Activated T-cell treated with anti-CD3 and anti-CD28 coated beads for 48 hours (primary cell): ENCODE measurements at places on chromosomes 1 and 21.

- no peak for DNase-seq
Observed at GRCh38 chr1:113241237-113241636, 149.1 kb upstream of the MAGI3 start.

- no peak for DNase-seq
Observed at GRCh38 chr1:2945821-2946231, 75.4 kb upstream of the ACTRT2 start.

DNA sequence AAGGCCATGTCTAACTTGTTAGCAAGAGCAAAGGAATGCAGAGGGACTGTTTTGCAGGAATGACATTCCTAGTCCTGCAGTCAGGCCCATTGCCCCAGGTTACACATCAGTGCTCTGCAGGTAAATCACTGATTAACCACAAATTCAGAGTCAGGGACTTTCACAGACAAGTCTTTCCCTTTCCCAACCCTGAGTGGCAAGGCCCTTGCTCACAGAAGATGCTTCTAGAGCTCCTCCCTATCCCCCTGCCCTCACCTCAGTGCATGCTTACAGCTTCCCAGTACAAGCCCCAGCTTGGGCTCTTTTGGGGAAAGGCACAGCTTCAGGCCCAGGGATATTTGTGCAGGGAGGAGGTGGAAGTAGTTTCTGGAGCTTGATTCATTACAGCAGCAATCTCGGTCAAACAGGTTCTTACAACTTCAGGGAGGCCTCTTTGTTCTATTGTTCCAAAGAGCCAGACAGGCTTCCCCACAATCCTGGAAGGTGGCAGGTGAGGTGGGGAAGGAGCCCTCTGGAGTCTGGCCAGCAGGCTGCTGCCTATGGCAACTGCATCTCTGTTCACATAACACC lies 53.9 kb downstream of the CASQ2 start:
- DNase-seq, result no peak

GRCh38 chr1:100265562-100265930 lies 470 bp upstream of the RTCA start:
- DNase-seq, result no peak

DNA sequence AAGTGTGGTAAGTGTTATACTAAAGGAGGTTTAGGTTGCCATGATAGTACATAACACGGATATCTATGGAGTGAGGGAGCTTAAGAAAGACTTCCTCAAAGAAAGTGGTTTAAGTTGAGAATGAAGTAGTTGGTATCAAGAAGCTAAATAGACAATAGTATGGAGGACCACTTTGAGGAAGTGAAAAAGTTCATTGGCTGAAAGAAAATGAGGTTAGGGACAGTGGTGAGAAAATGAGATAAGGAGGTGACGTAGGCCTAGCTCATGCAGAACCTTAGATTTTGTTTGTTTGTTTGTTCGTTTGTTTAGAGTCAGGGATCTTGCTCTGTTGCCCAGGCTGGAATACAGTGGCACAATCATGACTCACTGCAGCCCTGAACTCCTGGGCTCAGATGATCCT lies 72.2 kb upstream of the PPIH start:
- no peak for DNase-seq

- no peak for DNase-seq
Observed at GRCh38 chr21:41510500-41510899, 2.5 kb upstream of the TMPRSS2 start.

GRCh38 chr1:205294934-205295333 lies 26.6 kb downstream of the NUAK2 start:
- no peak for DNase-seq

DNA sequence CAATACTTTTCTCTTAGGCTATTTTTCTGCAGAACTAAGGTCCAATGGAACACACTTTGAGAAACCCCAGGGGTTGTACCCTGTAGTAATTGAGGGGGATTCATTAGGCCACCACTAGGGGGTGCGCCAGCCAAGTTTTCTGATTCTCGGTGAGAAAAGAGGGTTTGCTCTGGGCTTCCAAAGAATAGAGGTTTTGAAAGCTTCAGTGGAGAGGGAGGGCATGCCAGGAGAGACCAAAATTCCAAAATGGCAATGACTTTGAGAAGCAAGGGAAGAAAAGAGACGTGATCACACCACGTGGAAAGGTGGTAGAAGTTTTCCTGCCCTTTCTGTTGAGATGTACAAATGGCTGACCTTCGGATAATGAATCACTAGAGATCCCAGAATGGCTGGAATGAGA lies 323.3 kb downstream of the RPS6KC1 start:
- DNase-seq, result peak; percentile 55

DNA sequence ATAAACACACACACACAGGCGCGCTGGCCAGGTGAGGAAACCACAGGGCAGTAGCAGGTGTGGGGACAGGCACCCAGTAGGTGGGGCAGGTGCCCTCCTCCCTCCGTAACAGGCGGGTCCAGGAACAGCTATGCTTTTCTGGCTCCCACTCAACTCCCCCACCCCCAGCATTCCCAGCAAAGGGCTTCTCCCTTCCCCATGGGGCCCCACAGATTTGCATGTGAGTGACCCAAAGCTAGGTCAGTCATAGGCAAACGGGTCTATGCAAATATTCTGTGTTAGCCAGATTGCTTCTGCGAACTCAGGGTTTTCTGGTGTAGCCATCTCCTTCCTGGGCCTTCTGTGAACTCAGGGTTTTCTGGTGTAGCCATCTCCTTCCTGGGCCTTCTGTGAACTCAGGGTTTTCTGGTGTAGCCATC lies 114.2 kb downstream of the SIK1 start:
- DNase-seq, result no peak

DNA sequence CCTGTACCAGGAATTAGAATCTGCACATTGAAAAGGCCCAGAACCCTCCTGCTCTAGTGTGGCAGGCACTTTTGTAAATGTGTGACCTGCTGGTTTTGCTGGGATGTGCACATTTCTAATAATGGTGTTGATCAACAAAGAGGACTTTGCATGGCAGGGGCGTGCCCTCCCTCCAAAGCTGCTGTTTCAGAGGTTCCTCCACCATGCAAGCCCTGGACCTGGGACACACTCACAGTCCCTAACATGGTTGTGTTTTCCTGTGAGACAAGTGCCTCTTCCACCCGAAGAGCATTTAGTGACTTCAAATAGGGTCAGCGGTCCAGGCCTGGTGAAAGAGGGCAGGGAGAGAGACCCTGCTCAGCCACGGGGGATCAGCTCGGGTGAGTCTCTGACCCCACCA lies 28.1 kb downstream of the TENT5C start:
- DNase-seq, result no peak

- DNase-seq, result no peak
Observed at GRCh38 chr1:50237056-50237455, 128.3 kb downstream of the ELAVL4 start.

DNA sequence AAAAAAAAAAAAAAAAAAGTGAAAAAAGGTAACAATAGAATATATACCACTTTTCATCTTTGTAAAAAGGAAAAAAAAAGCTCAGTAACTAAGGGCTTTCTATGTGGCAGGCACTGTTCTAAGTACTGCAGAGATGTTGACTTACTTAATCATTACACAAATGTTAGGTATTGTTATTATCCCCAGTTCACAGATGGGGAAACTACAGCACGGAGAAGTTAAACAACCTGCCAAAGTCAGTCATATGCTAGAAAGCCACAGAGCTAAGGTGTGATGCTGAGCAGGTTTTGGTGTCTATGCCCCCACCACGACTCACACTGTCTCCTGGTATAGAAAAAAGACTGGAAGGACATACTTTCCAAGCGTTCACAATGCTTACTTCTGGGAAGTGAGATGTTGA lies 6.6 kb upstream of the PNRC2 start:
- DNase-seq, result no peak

DNA sequence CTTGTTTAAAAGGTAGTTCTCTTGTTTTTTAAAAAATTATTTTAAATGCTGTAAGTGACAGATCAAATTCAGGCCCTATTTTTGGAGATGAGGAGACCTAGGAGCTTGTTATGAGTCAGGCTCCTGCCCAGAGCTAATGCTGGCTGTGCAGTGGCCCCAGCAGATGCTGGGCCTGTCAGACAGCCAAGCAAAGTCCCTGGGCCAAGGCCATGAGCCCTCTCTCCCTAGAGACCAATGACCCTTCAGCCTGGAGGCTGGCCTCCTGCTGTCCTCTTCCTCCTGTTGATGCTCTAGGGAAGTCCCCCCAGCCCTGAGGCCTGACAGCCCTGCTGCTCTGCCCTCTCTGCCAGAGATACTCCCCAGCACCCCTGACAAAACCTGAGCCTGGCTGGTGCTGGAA lies 128.1 kb upstream of the CTTNBP2NL start:
- DNase-seq, result no peak

DNA sequence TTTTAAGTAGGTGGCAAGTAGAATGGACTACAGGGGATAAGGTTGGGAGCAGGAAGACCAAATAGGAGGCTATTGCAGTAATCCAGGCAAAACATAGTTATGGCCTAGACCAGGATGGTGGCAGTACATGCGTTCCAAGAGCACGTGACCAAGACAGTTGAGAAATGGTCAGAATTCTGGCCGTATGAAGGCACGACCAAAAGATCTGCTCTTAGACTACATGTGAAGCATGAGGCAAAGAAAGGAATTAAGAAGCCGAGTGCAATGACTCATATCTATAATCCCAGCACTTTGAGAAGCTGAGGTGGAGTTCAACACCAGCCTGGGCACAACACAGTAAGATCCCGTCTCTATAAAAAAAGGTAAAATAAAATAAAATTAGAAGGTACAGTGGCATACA lies 71.3 kb downstream of the LUZP1 start:
- no peak for DNase-seq

- no peak for DNase-seq
Observed at GRCh38 chr1:161008869-161009510, 12.0 kb downstream of the F11R start.

DNA sequence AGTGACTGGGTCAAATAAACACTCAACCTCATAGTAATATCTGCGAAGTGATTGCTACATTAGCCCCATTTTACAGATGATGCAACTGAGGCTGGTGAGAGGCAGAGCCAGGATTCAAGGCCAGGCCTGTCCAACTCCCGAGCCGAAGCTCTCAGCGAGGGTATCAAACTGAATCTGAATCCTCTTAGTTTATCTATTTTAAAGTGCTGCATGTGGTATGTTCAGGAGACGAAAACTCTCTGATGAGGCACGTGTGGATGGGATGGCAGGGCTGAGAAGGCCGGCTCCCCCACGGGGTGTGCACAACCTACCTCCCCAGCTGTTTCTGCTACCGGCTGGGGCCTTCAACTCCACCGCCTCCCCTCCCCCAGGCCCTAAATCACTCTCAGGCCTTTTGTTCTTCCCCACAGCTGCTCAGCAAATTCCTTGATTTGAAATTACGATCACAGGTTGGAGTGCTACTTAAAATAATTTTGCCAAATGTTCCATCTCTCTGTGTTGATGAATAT lies 171.8 kb downstream of the TOMM20 start:
- DNase-seq, result no peak

- no peak for DNase-seq
Observed at GRCh38 chr1:184545601-184546000, 158.8 kb downstream of the C1orf21 start.

DNA sequence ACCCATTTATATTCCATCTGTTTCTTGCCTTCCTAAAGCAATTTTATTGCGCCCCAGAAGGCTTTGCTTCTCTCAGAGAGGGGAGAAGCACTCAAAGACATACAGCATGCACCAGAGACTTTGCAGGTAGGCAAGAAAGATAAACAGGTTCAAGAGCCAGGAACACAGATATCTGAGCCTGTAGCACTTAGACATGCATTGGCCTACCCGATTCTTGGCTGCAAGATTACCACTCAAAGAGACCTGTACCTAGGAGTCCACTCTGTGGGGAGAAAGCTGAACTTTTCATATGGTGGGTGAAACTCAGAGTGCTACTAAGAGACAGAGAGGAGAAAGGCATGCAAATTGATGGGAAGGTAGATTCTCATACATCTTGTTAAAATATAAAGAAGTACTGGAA lies 609.4 kb upstream of the PKN2 start:
- no peak for DNase-seq

GRCh38 chr1:32991819-32992488 lies 27.3 kb upstream of the RNF19B start:
- no peak for DNase-seq
